Activated CD8-positive, alpha-beta memory T cell treated with anti-CD3 and anti-CD28 coated beads for 1 hour (primary cell): ENCODE measurements at places on chromosomes 1 and 21.

- no peak for DNase-seq
These were observed 1.4 kb downstream of the HS2ST1 start for GRCh38 chr1:86915737-86916235.

DNA sequence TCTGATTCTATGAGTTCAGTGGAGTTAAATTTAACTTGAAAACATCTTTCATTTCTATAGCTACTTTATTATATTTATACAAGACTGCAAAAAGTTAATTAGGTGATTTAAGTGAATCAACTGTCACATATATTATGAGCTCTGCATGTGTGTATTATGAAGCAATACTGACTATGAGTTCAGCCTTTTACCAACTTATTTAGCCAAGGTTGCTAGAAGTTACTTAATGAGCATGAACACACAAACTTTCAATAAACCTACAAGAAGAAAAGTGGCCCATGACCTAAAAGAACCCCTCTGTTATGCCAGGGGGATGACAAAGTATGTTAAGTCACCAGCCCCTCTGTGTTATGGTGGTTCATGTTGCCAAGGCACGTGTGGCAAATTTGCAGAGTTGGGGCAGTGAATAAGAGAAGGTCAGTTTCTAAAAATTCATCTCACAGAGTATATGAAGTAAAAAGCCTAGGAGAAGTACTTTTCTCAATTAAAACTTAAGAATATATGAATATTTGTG lies 86.7 kb upstream of the LYPLAL1 start:
- no peak for DNase-seq

GRCh38 chr1:106960412-106960811 lies 96.1 kb upstream of the PRMT6 start:
- DNase-seq: no peak

- no peak for DNase-seq
These were observed at the start of gene MFAP2 for GRCh38 chr1:16980473-16981268. Gene MFAP2, minus strand, starts transcription at chr1:16980620. Its CDS starts 2,347 bp downstream, at chr1:16978273.

DNA sequence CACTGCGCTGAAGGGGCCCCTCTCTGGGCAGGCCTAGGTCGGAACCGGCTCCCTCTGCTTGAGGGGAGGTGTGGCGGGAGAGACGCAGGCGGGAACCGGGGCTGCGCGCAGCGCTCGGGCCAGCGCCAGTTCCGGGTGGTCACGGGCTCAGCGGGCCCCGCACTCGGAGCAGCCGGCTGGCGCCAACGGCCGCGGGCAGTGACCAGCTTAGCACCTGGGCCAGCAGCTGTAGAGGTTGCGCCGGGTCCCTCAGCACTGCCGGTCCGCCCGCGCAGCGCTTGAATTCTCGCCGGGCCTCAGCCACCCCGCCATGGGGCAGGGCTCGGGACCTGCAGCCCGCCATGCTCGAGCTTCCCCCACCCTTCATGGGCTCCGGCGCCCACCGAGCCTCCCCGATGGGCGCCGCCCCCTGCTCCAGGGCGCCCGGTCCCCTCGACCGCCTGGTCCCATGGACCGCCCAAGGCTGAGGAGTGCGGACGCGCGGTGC lies 254.6 kb downstream of the COL11A1 start:
- DNase-seq: no peak
